Activated naive CD4-positive, alpha-beta T cell treated with Interleukin-2 at 50 U/mL for 16 hours (primary cell): ENCODE measurements at places on chromosomes 16 and 17.

DNA sequence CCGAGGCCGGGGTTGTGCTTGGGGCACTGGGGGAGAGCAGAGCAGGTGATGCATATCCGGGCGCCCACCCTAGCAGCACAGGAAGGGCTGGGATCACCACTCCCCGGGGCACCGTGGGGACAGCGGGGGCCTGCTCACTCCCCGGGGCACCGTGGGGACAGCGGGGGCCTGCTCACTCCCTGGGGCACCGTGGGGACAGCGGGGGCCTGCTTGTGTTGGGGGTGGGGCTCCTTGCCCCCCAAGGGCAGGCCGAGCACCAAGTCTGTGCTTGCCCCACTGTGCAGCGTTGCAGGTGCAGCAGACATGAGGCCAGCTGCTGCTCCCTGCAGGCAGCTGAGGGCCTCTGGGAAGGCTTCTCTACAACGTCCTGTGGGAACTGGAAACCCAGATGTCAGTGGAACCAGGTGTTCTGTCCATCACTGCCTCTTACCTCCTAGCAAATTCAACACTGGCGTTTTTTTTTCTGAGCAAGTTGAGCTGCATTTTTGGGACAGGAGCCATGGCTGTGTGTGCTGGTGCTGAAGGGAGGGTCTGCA lies 25.0 kb upstream of the ZNF750 start:
- DNase-seq, result no peak

DNA sequence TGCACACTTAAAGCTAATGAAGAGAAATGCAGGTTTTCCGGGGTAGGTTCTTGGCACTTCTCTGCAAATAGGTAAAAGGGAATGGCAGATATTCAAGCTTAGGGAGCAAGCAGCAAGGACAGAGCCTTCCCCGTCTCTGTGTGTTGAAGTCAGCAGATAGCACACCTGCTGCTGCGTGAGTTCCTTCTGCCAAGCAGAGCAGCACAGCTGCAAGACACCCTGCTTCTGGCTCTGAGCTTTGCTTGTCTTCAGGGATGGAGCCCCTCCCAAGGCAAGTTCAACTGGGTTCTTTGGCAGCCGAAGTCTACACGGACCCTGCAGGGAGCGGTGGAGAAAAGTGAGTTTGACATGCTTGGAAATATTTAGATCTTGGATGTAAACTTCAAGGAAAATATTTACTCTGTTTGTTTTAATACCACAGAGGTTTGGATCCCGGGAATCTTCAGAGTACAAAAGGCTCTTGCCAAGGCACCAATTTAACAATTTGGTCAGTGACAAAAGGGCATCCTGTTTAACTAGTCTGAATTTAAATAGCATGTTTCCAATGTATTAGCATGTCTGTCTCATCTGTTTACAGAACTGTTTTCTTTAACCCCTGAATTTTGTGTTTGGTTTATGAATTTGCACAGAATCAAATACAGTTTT lies 113.4 kb upstream of the KCNJ16 start:
- no peak for DNase-seq

DNA sequence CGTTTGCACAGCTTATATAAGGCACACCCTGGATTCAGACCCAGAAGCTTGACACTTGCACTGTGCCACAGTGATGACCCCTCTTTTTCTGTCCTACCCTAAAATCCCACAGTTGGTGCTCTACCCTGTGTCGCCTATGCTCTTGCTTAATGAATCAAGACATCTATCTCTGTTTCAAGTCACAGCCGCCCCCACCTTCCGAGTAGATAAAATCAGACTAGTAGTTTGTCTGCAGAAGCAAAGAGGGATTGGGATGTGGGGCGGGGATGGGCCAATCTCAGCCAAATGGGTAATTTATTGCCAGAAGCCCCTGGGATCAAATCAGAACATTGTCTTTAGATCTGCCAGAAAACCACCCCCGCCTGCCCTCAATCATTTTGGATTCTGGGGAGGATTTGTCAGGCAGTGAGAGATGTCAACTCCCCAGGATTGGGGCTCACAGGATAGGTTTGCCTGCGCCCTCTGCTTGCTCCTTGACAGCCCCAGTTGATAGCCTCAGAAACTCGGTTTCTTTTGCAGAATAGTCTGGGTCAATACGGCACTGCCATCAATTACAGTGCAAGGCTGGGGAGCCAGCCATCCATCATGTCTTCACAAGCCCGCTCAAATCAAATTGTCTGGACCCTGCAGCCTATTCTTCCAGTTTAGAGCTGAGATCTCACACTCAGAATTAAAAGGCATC lies 520.8 kb downstream of the GRIN2A start:
- DNase-seq, result no peak

- DNase-seq, result no peak
Observed at GRCh38 chr17:65952015-65952414, 239.9 kb downstream of the CEP112 start.

GRCh38 chr17:81409190-81409935 lies 14.1 kb downstream of the BAHCC1 start:
- no peak for DNase-seq

DNA sequence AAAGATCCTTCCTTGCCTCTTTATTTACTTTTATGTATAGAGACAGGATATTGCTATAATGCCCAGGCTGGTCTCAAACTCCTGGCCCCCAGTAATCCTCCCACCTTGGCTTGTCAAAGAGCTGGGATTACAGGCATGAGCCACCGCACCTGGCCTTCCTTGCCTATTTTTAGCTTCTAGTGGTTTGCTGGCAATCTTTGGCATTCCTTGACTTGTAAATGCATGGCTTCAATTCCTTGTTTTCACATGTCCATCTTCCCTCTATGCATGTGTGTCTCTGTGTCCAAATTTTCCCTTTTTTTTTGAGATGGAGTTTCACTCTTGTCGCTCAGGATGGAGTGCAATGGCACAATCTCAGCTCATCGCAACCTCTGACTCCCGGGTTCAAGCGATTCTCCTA lies 22.5 kb downstream of the HEXIM2 start:
- DNase-seq, result no peak

DNA sequence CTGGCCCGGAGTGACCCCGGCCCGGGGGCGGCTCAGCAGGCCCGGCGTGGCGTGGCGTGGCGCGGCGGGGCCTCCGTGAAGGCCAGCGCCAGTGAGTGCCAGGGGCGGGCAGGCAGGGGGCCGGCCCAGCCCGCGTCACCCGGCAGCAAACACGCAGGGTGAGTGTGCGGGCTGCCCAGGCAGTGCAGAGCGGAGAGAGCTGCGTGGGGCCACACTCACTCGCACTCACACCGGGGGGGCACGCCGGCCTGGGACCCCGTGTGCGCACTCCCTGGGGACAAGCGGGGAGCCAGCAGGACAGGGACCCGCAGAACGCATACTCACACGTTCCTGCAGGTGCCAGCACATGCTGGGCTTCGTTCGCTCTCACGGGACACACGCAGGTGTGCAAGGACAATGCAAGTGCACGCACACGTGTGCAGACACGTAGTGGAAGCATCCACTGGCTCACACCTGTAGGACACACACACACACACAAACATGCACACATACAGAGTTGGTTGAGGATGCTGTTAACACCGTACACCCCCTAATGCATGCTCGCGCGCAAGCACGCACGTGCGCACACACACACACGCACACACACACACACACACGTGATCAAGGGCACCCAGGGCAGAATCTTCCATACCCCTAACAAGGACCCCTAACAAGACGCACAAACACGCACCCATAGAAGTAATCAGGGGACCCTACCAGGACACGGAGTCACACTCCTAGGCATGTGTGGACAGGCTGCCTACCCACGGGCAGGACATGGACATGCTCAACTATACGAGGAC lies 7.7 kb downstream of the USP6 start:
- DNase-seq, result no peak

DNA sequence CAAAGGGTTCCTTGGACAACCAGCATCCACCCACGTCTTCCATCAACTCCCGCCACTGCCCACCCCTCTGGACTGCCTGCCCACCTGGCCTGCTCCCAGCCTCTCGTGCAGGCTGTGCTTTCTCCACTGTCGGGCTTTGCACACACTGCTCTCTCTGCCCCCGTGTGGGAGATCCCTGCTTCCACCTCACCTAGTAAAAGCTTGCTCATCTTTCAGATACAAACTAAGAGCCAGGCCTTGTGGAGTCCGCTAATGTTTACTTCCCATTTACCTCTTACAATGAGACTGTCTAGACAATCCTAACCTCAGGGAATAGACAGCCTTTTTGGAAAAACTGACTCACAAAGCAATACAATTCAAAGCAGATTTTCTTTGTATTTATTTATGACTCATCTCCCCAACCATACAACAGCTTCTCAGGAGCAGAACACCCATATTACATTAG lies 67.6 kb downstream of the USP31 start:
- no peak for DNase-seq

DNA sequence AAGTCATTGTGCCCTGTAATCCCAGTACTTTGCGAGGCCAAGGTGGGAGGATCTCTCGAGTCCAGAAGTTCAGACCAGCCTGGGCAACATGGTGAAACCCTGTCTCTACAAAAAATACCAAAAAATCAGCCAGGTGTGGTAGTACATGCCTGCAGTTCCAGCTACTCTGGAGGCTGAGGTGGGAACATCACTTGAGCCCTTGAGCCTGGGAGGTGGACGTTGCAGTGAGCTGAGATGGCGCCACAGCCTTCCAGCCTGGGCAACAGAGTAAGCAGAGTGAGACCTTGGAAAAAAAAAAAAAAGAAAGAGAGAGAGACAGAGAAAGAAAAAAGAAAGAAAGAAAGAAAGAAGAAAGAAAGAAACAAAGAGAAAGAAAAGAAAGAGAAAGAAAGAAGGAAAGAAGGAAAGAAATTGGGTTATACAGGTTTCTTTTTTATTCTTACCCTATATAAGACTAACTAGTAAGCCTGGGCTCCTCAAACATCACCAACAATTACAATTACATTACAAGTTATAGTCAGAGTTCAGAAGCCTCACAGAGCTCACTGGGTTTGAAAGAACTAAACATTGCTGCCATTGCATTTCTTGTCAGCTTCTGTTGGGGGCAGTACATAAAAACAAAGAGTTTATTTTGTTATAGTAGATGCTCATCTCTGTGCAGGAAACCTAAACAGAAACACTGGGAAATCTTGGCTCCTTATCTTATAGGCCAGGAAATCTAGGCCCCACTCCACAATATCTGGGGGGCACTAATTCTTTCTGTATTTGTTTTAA lies 6.7 kb upstream of the ABCA9 start:
- DNase-seq, result no peak

DNA sequence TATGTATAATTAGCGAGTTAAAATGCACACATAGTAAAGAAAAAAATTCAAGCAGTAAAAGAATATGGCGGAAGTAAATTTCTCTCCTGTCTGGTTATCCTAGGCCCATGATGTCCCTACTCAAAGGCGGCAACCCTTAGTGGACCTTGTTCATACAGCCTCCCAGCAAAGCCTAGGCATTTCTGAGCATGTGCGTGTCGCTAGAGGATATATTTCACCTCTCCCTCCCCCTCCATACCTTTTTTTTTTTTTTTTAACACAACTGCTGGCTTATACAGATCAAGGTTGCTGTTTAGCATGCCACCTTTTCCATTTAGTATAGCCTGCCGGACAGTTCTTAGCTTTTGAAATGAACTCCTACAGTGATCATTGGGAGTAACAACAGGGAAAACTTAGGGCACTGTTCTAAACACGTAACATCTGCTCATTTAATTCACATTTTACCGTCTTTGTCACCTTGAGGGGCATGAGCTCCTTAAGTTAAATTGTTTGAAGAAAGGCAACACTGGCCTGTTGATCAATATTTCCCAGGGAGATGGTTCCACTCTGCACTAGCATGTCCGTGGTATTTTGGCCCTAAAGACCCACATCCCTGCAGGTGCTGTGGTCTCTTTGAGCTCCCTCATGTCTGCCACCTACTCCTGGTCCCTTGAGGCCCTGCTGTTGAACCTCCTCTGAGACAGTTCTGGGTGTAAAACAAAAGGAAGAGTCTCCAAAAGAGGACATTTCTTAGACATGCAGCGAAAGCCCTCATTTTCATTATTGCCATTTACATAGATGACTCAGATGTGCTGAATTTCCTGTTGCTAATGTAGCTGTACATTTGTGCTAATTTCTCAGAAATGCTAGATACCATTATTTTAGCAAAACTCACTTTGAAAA lies 4.1 kb upstream of the TNFRSF13B start:
- DNase-seq, result no peak

GRCh38 chr16:16960785-16961184 lies 510.0 kb downstream of the XYLT1 start:
- DNase-seq, result no peak

GRCh38 chr17:11144358-11145233 lies 96.4 kb upstream of the SHISA6 start:
- no peak for DNase-seq

DNA sequence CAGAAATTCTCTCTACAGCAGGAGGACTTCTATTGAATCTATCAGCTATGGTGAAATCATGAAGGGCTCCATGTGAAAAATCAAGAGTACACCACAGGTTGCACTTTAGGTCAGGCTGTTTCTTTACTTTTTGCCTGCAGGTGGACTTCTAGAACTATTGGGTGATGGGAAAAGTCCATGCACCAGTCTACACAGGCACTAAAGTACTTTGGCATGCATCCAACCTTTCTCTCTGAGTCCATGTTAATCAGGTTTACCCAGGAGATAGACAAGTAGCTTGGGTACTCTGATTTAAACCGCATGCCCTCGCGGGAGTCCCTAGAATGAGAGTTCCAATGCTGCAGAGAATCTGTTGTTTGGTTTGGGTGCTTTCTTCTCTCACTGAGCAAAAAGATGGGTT lies 9.1 kb upstream of the ANKFN1 start:
- no peak for DNase-seq

GRCh38 chr16:53022374-53022773 lies 30.3 kb downstream of the CHD9NB start:
- no peak for DNase-seq

GRCh38 chr17:3896108-3896967 lies 3.5 kb upstream of the CAMKK1 start:
- no peak for DNase-seq

DNA sequence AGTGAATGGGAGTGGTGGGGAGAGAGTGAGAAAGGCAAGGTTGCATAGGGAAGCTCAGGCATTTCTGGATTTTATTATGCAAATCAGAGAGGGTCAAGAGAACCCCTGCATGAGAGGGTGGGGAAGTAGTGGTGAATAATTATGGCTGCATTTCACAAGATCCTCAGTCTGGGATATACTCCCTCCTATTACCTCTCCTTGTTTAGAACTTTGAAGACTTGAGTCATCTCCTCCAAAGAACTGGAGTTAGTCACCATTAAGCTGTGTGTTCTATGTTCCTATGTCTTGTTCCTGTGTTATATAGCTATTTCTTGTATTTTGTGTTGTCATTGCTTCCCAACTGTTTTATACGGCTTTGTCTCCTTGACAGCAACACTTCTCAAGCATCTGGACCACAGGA lies 18.4 kb downstream of the SOX9 start:
- DNase-seq, result no peak

- peak; percentile 96 for DNase-seq
Observed at GRCh38 chr16:1991948-1992703, 2.4 kb downstream of the SYNGR3 start.

GRCh38 chr16:89315791-89316581 lies 98.5 kb downstream of the ZNF778 start:
- DNase-seq, result peak; percentile 76

GRCh38 chr17:14693382-14693781 lies 392.5 kb downstream of the HS3ST3B1 start:
- no peak for DNase-seq
